ENCODE measurements at places on chromosomes 2 and 18.

- no peak for DNase-seq
Observed at GRCh38 chr2:36812196-36812595, 115.7 kb downstream of the VIT start.

DNA sequence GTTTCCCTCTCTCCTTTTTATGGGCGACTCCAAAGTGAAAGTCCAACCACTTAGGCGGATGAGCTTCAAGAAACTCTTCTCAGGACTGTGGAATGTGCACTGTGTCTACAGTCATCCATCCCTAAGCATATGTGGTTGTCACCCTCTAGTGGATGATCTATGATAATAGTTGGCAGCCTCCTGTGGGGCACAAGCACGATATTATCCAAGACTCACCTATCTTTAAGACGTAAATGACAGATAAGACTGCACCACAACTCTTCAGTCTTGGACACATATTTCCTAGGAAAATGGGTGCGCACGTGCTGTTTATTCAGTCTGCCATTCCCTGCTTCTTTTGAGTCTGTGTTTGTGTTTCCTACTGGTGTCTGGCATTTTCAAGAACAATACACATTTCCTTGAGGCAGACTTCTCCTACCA, 145.5 kb upstream of the CTAGE1 start:
- peak; percentile 56 for DNase-seq

DNA sequence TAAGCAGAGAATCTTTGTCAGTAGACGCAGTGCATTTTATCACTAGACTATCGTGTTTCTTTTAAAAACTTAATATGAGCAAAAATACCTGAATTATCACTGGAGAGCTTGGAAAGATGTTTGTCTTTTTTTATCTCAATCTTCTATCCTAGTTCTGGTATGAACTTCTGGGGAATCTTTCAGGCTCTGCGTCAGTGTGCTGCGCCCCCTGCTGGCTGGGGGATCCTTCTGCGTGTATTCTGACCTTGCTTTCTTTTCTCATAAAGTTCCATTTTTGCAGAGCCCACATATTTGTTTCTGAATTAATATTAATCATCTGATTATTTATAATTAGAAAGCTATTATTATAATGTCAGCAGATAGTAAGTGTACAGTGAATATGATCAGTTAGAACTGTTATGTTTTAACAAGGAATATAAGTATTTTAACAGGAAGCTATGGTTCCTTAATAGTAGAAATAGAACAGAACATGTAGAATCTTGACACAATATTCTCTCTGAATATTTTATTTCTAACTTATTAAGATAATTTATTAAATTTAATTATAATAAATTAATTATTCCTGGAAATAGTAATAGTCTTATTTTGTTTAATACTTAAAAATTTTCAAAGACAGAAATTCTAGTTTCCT, 945.0 kb upstream of the CRIM1 start:
- DNase-seq: no peak

DNA sequence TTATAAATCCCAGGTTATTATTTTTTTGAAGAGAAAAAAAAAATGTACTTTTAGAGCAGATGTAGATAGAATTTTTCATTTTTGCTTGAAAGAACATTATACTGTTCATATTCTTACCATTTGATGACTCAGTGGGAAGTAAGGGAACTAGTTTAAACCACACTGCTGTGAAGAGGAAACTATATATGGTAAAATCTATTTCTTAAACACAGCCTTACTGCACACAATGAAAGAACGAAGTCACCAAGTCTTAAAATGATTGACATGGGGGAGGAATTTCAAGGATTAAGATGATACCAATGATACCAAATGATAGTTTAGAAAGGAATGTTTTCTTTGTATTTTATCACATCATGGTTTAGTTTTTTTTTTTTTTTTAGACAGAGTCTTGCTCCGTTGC, 5.0 kb downstream of the ACTR2 start:
- DNase-seq: no peak

- no peak for DNase-seq
Observed at GRCh38 chr2:42897358-42897757, 105.0 kb upstream of the HAAO start.

DNA sequence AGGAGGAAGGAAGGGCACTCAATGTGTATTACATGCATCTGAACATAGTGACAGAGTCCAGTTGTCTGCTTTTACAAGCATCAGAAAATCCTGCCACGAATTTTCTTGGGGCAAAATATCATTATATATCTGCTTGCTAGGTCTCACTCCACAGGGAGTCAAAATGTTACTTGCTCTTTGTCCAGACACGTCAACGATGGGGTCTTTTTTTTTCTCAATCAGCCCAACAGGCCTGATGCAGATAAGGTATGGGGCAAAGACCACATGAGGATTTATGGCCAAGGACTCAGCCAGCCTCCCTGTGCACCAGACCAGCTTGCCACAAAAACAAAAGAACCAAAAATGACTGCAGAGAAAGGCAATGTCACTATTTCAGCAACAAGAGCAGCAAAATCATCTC, 323.4 kb upstream of the PKDCC start:
- no peak for DNase-seq

DNA sequence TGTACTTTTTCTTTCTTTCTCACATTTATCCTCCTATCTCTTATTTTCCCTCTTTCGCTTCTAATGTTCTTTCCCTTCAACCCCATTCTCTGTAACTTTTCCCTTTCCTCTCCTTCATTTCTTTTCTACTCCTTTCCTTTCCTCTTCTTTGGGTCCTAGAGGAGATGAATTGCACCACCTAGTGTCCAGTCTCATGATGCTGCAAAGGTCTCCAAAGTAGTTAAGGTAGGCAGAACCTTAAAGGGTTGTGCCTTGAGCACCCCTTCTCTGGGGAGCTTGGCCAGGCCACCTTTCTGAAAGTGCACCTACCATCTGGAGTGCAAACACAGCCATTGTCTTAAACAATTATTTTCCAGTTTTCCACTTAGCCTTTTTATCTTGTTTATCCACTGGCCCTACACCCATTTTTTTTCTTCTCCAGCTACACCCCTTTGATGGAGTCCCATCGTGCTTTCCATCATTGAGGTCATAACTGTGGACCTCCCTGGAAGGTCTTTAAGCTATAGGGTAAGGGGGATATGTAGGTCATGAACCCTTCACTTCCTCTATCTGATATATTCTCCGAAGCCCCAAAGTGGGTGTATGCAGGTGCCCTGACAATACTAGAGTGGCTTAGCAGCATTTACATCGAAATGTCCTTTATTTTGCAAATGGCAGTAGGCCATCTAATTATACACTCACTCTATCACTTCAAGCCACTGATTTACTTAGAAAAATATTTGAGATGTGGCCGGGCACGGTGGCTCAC, 155.9 kb downstream of the ESCO1 start:
- DNase-seq: no peak

DNA sequence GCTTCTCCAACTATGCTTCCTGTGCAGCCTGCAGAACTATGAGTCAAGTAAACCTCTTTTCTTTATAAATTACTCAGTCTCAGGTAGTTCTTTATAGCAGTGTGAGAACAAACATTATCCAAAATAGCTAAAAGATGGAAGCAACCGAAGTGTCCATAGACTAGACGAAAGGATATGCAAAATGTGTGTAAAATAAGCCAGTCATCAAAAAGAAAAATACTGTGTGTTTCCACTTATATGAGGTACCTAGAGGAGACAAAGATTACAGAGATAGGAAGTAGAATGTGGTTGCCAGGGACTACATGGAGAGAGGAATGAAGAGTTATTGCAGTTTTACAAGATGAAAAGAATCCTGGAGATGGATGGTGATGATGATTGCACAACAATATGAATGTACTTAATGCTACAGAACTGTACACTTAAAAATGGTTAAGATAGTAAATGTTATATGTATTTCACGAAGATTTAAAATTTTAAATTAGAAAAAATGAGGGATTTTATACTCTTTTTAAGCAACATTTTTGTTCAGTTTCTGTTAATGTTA, 99.3 kb upstream of the FN1 start:
- DNase-seq: no peak

GRCh38 chr18:3183103-3183717, 36.6 kb downstream of the MYOM1 start:
- DNase-seq: no peak

DNA sequence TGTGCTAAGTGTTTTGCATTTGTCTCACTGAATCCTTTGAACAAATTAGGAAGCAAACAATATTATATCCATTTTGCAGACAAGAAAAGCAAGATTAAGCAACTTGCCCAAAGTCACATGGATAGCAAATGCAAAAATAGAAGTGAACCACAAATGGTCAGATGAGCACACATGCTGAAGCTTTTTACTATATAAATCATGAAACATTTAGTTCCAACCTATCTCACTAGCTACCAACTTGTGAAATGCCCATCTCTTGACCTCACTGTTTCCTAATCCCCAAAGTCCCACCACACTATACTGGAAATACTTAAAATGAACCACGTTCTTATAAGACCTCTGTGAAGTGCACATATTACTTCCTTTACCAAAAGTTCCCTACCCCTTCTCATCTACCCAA, 380.5 kb downstream of the ERBB4 start:
- no peak for DNase-seq

GRCh38 chr18:61738488-61738887, 154.3 kb downstream of the RNF152 start:
- DNase-seq: no peak

- DNase-seq: no peak
Observed at GRCh38 chr2:203022751-203023150, 8.1 kb downstream of the NBEAL1 start.

DNA sequence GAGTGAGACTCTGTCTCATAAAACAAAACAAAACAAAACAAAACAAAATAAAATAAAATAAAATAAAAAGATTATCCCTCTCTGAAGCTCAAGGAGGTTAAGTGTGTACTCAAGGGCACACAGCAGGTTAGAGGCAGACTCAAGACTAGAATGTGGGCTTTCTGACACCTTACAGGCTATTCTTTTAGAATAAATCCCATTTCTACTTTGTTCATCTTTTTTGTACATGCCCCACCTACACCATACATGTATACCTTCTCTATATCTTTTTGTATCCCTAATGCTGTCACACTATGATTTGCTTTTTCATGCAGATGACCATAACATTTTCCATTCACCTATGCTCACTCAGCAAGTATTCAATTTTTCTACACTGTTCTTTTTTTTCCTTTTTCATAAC, 2.6 kb downstream of the IL1B start:
- DNase-seq: no peak

GRCh38 chr2:171852366-171852888, 41.6 kb downstream of the SLC25A12 start:
- DNase-seq: no peak

GRCh38 chr18:34835466-34835865, 125.4 kb downstream of the DTNA start:
- no peak for DNase-seq

GRCh38 chr2:171227066-171227782, 66.5 kb upstream of the TLK1 start:
- no peak for DNase-seq

GRCh38 chr2:235757212-235757611, 263.4 kb downstream of the AGAP1 start:
- DNase-seq: no peak

GRCh38 chr2:53969968-53970723, 647 bp downstream of the PSME4 start:
- peak; percentile 21 for DNase-seq

DNA sequence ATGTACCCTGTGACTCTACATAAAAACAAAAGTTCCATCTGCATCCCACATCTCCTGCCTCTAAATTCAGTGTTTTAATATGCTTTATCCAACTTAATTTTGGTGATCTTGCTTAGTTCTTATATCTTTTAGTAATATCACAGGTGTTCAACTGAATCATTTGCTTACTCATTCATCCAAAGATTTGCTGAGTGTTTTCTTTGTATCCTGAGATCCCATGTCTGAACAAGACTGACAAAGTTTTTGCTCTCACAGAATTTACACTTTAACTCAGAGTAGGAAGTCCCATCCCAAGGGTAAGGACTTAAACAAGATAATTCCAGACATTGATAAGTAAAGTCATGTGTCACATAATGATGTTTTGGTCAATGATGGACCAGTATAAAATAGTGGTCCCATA, 87.0 kb downstream of the FSIP2 start:
- no peak for DNase-seq

GRCh38 chr2:168970711-168971233, 60.4 kb downstream of the ABCB11 start:
- no peak for DNase-seq

- no peak for DNase-seq
Observed at GRCh38 chr2:229087843-229088516, 183.1 kb downstream of the PID1 start.

DNA sequence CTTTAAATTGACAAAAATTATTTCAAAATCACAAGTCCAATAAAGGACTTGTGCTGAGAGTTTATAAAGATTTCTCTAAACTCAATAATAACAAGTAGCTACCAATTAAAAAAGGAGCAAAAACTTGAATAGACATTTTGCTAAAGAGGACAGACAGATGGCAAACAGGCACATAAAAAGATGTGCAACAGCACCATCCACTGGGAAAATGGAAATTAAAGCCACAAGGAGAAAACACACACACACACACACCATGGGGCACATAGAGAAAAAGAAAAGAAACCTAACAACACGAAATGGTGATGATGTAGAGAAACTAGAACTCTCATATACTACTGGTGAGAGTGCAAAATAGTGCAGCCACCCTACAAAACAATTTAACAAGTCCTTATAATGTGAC, 12.6 kb upstream of the SLC9A4 start:
- no peak for DNase-seq

DNA sequence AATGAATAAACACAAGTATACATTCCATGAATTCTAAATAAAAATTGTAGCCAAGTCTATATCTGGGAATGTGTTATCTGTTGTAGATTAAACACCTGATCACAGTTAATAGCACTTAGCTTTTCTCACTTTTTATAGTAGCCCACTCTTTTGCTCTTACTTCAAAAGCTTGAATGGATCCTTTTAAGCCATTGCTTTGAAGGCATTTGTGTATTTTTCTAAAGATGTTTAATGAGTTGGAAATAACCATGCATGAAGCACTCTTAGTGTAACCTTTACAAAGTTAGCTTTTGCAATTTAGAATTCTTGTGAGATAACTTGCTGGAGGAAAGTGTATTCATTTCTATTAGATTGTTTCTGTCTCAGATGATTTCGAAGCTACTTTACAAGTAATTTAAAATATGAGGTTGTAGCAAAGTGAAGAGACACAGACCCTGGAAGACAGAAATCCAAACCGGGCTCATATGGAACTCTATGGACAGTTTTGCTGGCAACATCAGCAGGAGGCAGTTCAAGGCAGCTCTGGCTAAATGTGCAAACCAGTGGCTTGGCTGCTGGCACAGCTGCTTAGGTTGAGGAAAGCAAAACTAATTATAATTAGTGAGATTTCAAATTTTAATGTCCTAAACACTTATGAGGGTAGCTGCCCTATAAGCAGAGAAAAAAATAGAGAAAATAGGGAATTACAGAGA, 469.8 kb upstream of the ZEB2 start:
- DNase-seq: no peak

GRCh38 chr2:102033031-102033749, 41.4 kb downstream of the IL1R2 start:
- DNase-seq: peak; percentile 11
